Hepatocyte (in vitro differentiated cells): ENCODE measurements at places on chromosomes 7 and 10. TPM values are rescaled to one million over a fixed set of nuclear protein-coding genes. Genes with fewer than 3 reads are reported as not detected.

The KCNIP2 gene
- total RNA-seq: 0.36 and 0.87 TPM in 2 replicates

The STOX1 gene
- total RNA-seq: 5.5 and 6.4 TPM in 2 replicates

The UNCX gene
- total RNA-seq: not detected in 2 replicates

The MSMB gene
- 2.2 and 2.7 TPM in 2 replicates for total RNA-seq

The SRRM3 gene
- total RNA-seq: 1.5 and 1.7 TPM in 2 replicates

The C7orf33 gene
- not detected in 2 replicates for total RNA-seq

The CYP3A7 gene
- 770 and 803 TPM in 2 replicates for total RNA-seq

The BRI3 gene
- 71.5 and 84.0 TPM in 2 replicates for total RNA-seq

The CRPPA gene
- 3.4 and 4.4 TPM in 2 replicates for total RNA-seq

The STAG3 gene
- total RNA-seq: 0.20 and 1.0 TPM in 2 replicates

The ATRNL1 gene
- 17.4 and 18.7 TPM in 2 replicates for total RNA-seq

The PITX3 gene
- not detected in 2 replicates for total RNA-seq

The CTNNA3 gene
- total RNA-seq: 20.9 and 25.9 TPM in 2 replicates

The DGKI gene
- 1.8 and 2.7 TPM in 2 replicates for total RNA-seq

The CFAP70 gene
- 1.8 and 3.9 TPM in 2 replicates for total RNA-seq

The ABCB4 gene
- 0.80 and 1.2 TPM in 2 replicates for total RNA-seq

The ZPBP gene
- total RNA-seq: not detected in 2 replicates

The CHN2 gene
- total RNA-seq: 8.7 and 20.7 TPM in 2 replicates

The LRRC17 gene
- total RNA-seq: 40.8 and 50.8 TPM in 2 replicates

The ADRB1 gene
- total RNA-seq: 1.0 and 1.2 TPM in 2 replicates

The LHFPL3 gene
- total RNA-seq: not detected in 2 replicates

The BTAF1 gene
- 45.0 and 45.4 TPM in 2 replicates for total RNA-seq

The KNDC1 gene
- total RNA-seq: 3.8 and 13.4 TPM in 2 replicates

The LGI1 gene
- 0.60 and 2.6 TPM in 2 replicates for total RNA-seq

The TRIL gene
- total RNA-seq: 3.0 and 4.6 TPM in 2 replicates

The NEUROD6 gene
- not detected in 2 replicates for total RNA-seq
